ENCODE measurements at places on chromosomes 6 and 20.

- DNase-seq: no peak
Measured at GRCh38 chr6:104413767-104414166, 446.0 kb downstream of the HACE1 start.

DNA sequence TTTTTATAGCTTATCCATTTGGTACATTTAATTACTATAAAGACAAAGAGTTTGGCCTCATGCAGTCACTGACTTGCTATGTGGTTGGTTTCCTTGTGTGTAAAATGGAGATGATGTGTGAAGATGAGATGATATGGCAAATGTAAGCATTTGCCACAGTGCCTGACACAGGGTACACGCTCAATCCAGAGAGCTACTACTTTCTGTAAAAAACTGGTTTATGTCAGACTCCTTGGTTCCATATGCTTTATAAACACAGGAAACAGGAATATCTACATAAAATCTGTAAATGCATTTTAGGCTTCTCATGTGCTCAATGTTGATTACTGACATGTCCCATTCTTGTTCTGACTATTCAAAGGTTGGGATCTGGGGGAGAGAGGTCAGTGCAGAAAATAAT, 10.4 kb downstream of the HIVEP1 start:
- DNase-seq: no peak

GRCh38 chr6:38476141-38476540, 163.6 kb downstream of the BTBD9 start:
- no peak for DNase-seq

- no peak for DNase-seq
Measured at GRCh38 chr6:156389296-156389695, 387.9 kb upstream of the ARID1B start.

DNA sequence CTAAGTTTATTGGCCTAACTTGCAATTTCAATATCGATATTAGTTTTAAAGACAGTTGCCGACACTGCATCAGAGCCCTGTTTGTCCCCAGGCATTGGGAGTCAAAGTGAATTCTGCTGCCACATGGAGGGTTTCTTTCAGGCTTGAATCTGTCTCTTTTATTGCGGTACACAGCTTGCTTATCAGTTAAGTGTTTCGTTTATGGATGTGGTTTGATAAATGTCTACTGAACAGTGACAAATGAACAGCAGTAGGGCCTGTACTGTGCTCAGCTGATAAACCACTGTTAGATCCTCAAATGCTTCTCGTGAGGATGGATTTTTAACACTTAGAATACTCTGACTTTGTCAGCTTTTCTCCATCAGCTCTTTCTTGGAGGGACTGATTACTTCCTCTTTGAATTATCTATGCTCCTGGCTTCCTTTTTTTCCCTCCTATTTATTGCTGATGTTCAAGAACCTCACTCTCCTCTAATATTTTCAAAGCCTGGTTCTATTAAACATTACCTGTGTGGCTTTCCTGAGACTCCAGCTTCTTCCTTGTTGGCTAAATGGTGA, 240.8 kb downstream of the PLCB1 start:
- no peak for DNase-seq

DNA sequence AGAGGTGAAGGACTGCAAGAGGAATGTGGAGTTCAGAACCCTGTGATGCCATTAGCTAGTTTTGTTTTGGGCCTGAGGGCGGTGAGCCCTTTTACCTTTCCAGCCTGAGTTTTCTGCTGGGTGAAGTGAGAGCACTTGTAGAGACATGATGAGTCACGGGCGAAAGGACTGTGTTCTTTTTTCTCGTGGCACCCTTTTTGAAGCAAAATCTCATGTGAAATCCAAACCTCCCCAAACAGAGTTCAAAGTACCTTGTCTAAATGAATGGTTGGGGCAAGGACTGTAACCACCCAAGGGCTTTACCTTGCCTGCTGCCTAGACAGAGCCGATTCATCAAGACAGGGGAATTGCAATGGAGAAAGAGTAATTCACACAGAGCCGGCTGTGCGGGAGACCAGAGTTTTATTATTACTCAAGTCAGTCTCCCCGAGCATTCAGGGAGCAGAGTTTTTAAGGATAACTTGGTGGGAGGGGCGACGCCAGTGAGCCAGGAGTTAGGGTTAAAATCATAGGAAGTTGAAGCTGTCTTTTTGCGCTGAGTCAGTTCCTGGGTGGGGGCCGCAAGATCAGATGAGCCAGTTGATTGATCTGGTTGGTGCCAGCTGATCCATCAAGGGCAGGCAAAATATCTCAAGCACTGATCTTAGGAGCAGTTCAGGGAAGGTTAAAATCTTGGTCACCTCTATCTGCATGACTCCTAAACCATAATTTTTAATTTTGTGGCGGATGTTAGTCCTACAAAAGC, 25.8 kb downstream of the SAMD5 start:
- no peak for DNase-seq

GRCh38 chr6:106244931-106245330, 80.6 kb downstream of the ATG5 start:
- DNase-seq: no peak

- DNase-seq: no peak
Measured at GRCh38 chr6:159464816-159465215, 228.2 kb downstream of the SOD2 start.
